Psoas muscle (tissue), 8 donors: ENCODE measurements at places on chromosomes 13 and 19. TPM values are rescaled to one million over a fixed set of nuclear protein-coding genes. Genes with fewer than 3 reads are reported as not detected.
A peak's percentile ranks its signal among the peaks of the same experiment; 100 is the strongest.

- peak overlapping the region; percentile 98 for H3K27ac ChIP-seq
These were observed 559 bp upstream of the RPL21 start for GRCh38 chr13:27250833-27251165.

- no peak overlapping the region for H3K27ac ChIP-seq
- H3K36me3 ChIP-seq, result no peaks in the 10 kb centered on the region
- DNase-seq, result no peak
- no peaks in the 10 kb centered on the region for H3K4me1 ChIP-seq
These were observed 14.5 kb downstream of the KLK4 start for GRCh38 chr19:50896591-50897190.

DNA sequence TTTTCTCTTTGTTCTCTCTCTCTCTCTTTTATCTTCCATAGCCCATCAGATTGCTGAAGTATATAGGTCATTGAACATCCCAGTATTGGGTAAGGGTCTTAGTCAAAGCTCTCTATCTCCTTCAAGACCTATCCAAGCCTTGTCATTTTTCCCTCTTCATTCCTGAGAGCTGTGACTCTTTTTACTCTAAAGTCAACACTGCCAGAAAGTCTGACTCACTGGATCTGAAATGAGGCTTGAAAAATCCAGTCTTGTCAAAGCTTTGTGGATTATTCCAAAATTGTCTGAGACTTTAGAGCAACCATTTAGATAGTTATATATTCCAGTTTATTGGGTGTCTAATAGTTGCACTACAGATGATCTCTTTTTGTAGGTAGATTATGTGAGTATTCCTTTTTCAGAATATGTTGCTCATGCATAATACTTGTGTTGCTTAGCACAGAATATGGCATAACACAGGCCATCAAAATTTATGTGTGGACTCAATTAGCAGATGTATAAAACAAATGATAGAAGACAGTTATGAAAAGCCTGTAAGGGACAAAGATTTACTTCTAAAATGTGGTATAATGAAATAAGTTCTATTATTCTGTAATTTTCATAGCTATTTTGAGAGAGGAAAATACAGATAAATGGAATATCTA lies 389.3 kb upstream of the PCDH9 start:
- no peaks in the 10 kb centered on the region for H3K36me3 ChIP-seq
- H3K27ac ChIP-seq, result no peak overlapping the region
- no peaks in the 10 kb centered on the region for H3K4me1 ChIP-seq
- no peak for DNase-seq
- H3K4me3 ChIP-seq, result no peak overlapping the region
- H3K27me3 ChIP-seq, result no peaks in the 10 kb centered on the region

DNA sequence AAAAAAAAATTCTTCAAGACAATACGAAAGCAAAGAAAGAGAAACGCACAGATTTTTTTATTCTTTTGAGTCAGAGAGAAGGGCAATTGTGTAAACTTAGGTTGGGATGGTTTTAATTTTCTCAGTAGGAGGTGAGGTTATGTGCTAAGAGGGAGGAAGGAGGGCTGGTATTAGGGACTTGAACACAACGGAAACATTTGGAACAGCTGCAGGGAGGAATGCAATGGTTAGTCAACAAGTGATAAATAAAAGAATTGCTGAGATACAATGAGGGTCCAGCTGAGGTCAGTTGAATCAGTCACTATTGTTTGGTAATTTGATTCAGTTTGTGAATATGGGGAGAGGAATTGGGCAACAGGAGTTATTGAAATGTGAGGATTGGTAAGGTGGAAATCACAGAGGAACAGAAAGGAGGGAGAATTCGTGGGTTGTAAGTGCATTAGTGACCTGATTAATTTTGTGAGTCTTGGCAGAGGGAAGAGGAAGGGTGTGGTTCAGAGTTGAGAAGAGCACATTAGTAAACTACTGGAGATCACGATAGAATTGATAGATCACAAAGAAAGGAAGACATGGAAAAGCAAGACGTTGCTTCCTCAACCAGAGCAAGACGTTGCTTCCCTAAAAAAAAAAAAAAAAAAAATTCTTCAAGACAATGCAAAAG lies 499.5 kb upstream of the SPRY2 start:
- no peak for DNase-seq
- H3K4me3 ChIP-seq, result no peak overlapping the region
- no peaks in the 10 kb centered on the region for H3K27me3 ChIP-seq
- no peaks in the 10 kb centered on the region for H3K36me3 ChIP-seq
- no peak overlapping the region for H3K27ac ChIP-seq

- H3K27me3 ChIP-seq, result no peaks in the 10 kb centered on the region
- H3K4me1 ChIP-seq, result peaks cover 10% of the 10 kb centered on the region
- H3K36me3 ChIP-seq, result no peaks in the 10 kb centered on the region
- no peak for DNase-seq
- H3K4me3 ChIP-seq, result no peak overlapping the region
These were observed 4.5 kb upstream of the CSNK1G2 start for GRCh38 chr19:1936430-1936829.

- no peak overlapping the region for H3K4me3 ChIP-seq
- no peaks in the 10 kb centered on the region for H3K27me3 ChIP-seq
- H3K4me1 ChIP-seq, result peaks cover 19% of the 10 kb centered on the region
- H3K27ac ChIP-seq, result no peak overlapping the region
- DNase-seq, result no peak
These were observed 16.1 kb downstream of the VWA8 start for GRCh38 chr13:41944635-41945397.

IZUMO1 gene
- 0.76 TPM for total RNA-seq
